ENCODE measurements at places on chromosomes 4 and X.

DNA sequence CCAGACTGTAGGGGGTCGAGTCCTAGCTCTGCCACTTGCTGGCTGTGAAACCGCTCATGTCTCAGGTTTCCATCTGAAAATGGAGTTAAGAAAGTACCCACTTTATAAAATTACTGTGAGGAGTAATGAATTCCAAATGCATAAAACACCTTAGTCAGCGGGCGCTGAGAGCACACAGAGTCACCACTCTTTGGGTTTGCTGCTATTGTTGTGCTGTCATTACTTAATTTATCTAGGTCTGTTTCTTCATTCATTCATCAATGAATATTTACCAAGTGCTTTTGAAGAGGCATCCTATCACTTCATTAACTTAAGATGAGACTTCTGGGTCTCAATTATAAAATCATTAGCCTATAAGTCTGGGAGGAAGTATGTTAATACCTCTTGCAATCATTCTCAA is 317.3 kb downstream of the FBXW7 start:
- no peaks in the 10 kb centered on the region for H3K27me3 ChIP-seq
- H3K36me3 ChIP-seq, result no peaks in the 10 kb centered on the region
- no peak overlapping the region for H3K4me3 ChIP-seq
- H3K27ac ChIP-seq, result no peak overlapping the region

- no peaks in the 10 kb centered on the region for H3K36me3 ChIP-seq
- H3K4me3 ChIP-seq, result no peak overlapping the region
- DNase-seq, result no peak
- no peaks in the 10 kb centered on the region for H3K27me3 ChIP-seq
- H3K4me1 ChIP-seq, result no peaks in the 10 kb centered on the region
Measured at GRCh38 chrX:110012818-110013485, 10.0 kb downstream of the TMEM164 start.

- no peak overlapping the region for H3K4me3 ChIP-seq
- no peak overlapping the region for H3K27ac ChIP-seq
- no peaks in the 10 kb centered on the region for H3K36me3 ChIP-seq
- no peaks in the 10 kb centered on the region for H3K4me1 ChIP-seq
- DNase-seq, result no peak
Measured at GRCh38 chr4:186807808-186808629, 84.4 kb upstream of the FAT1 start.

GRCh38 chr4:6449746-6450369 is 22.6 kb downstream of the PPP2R2C start:
- H3K4me3 ChIP-seq, result no peak overlapping the region
- no peak overlapping the region for H3K27ac ChIP-seq
- DNase-seq, result no peak

- no peaks in the 10 kb centered on the region for H3K4me1 ChIP-seq
- no peak overlapping the region for H3K27ac ChIP-seq
- DNase-seq, result no peak
- no peak overlapping the region for H3K4me3 ChIP-seq
- H3K27me3 ChIP-seq, result no peaks in the 10 kb centered on the region
Measured at GRCh38 chrX:85907316-85907715, 140.0 kb downstream of the CHM start.

- no peak overlapping the region for H3K4me3 ChIP-seq
- DNase-seq, result no peak
- H3K27me3 ChIP-seq, result no peaks in the 10 kb centered on the region
- H3K36me3 ChIP-seq, result no peaks in the 10 kb centered on the region
- H3K27ac ChIP-seq, result no peak overlapping the region
Measured at GRCh38 chr4:111230265-111230664, 607.4 kb upstream of the PITX2 start.

DNA sequence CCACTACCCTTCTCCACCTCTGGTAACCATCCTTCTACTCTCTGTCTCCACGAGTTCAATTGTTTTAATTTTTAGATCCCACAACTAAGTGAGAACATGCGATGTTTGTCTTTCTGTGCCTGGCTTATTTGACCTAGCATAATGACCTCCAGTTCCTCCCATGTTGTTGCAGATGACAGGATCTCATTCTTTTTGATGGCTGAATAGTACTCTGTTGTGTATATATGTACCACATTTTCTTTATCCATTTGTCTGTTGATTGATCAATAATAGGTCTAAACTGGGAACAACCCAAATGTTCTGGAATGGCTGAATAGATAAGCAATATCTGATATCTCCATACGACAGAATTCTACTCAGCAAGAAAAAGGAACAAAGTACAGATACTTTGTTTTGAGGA is 67.2 kb downstream of the DIPK2B start:
- H3K27ac ChIP-seq, result no peak overlapping the region
- no peak overlapping the region for H3K4me3 ChIP-seq
- H3K4me1 ChIP-seq, result no peaks in the 10 kb centered on the region
- no peaks in the 10 kb centered on the region for H3K27me3 ChIP-seq

GRCh38 chr4:125928652-125929051 is 613.9 kb downstream of the FAT4 start:
- H3K27ac ChIP-seq, result no peak overlapping the region
- H3K27me3 ChIP-seq, result no peaks in the 10 kb centered on the region
- H3K4me3 ChIP-seq, result no peak overlapping the region
- no peaks in the 10 kb centered on the region for H3K4me1 ChIP-seq

DNA sequence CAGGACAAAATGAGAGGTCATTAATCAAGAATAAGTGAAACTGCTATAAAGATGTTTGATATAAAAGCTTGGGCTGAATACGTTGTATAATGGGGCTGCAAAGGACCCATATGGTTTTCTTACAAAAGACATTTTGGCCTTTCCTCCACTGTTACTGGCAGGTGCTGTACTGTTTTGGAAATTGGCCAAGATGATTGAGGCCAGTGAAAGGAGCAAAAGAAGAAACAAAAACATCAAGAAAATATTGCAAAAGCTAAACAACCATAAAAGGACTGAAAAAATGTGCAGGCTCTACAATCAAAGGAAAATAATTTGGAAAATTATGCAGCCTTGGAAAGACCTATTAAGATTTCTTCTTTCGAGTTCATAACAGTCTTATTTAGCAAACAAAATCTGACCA is 222.2 kb upstream of the PPP1R2C start:
- H3K27ac ChIP-seq, result no peak overlapping the region
- H3K4me3 ChIP-seq, result no peak overlapping the region
- DNase-seq, result no peak
- H3K36me3 ChIP-seq, result no peaks in the 10 kb centered on the region

GRCh38 chrX:15505101-15505500 is 4.5 kb downstream of the BMX start:
- no peak for DNase-seq
- no peaks in the 10 kb centered on the region for H3K4me1 ChIP-seq
- H3K27me3 ChIP-seq, result no peaks in the 10 kb centered on the region
- no peak overlapping the region for H3K4me3 ChIP-seq
- H3K36me3 ChIP-seq, result no peaks in the 10 kb centered on the region
- no peak overlapping the region for H3K27ac ChIP-seq

GRCh38 chr4:56181140-56181953 is 205.9 kb downstream of the AASDH start:
- H3K4me1 ChIP-seq, result peaks cover 3% of the 10 kb centered on the region
- no peaks in the 10 kb centered on the region for H3K27me3 ChIP-seq
- no peaks in the 10 kb centered on the region for H3K36me3 ChIP-seq
- H3K4me3 ChIP-seq, result no peak overlapping the region
- DNase-seq, result no peak

DNA sequence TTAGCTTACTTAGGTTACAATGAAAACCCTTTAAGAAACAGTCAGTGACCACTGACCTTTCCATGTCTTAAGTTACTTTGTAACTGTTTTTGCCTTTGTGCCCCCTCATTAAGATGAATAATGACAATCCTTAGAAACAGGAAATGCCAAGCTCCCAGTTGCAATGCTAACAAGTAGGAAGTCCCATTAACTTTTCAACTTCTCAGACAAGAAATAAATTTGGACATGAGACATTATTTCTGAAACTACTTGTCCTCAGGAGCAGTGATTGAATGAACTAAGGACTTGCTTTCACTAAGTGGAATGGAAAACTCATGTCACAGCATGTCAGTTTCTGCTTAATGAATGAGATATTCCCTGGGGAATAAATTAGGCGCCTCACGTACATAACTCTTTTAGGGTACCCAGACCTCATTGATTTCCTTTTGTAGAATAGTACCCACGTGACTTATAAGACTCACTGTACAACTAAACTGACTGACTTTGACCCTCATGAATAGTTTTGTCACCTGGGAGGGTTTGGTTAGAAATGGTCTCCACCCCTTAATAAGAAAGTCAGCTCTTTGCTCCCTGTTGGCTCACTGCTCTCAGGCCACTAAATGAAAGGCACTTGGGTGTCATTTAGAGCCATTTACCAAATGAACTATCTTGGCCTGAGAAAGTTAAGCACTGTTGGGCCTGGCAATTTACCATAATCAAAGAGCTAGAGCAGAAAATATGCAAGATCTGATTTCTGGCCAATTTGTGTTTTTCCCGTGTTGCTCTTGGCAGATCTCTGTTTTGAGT is 383.9 kb downstream of the RPA4 start:
- H3K27me3 ChIP-seq, result no peaks in the 10 kb centered on the region
- H3K27ac ChIP-seq, result no peak overlapping the region
- DNase-seq, result no peak
- no peaks in the 10 kb centered on the region for H3K36me3 ChIP-seq
- H3K4me1 ChIP-seq, result no peaks in the 10 kb centered on the region

- no peaks in the 10 kb centered on the region for H3K27me3 ChIP-seq
- DNase-seq, result no peak
- H3K36me3 ChIP-seq, result no peaks in the 10 kb centered on the region
- no peak overlapping the region for H3K4me3 ChIP-seq
Measured at GRCh38 chr4:163663454-163664225, 169.2 kb downstream of the TMA16 start.

DNA sequence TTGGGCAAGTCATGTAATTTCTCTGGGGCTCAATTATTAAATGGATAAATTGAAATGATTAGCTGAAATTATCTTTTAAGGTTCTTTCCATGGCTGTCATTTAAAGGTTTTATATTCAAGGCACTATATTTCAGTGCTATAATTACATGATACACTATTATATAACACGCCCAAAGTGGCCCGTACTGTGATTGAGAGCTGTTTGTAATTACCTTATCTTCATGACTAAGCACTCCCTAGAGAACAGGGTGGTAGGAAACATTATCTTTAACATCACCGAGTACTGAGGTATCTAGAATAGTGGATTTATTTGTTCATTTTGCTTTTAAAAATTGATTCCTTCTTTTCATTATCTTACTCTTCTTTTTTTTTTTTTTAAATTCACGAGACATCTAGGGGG is 79.0 kb downstream of the DIAPH2 start:
- H3K4me3 ChIP-seq, result no peak overlapping the region
- no peaks in the 10 kb centered on the region for H3K4me1 ChIP-seq
- no peaks in the 10 kb centered on the region for H3K27me3 ChIP-seq
- DNase-seq, result no peak
- no peaks in the 10 kb centered on the region for H3K36me3 ChIP-seq

GRCh38 chrX:134907302-134907701 is 83.5 kb upstream of the SMIM10 start:
- H3K4me3 ChIP-seq, result no peak overlapping the region
- H3K36me3 ChIP-seq, result no peaks in the 10 kb centered on the region
- H3K4me1 ChIP-seq, result no peaks in the 10 kb centered on the region
- no peak for DNase-seq

DNA sequence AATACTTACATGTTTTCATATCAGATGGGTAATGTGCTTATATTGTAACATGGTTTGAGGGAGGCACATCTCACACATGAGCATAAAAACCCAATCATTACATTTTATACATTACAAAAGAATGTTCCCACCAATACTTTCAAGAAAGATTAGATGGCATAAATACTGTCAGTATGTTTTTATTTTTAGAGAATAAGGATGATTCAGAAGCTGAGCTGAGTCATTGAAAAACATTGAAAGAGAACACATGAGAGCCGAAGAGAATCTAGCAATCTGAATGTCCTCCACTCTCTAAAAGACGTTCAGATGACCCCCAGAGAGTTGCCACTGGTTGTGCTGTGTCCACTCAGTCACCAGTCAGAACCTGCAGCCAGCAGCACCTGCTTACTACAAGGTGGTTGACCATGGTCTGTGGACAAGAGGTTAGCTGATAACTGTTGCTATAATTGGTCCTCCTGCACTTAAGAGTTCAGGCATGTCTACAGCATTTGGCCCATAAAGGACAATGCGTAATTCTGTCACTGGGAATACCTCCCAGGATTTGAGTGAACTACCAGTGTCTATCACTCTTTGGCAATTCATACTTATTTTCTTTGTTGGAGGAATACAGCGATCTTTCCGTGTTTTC is 382.2 kb upstream of the IGFBP7 start:
- H3K4me1 ChIP-seq, result no peaks in the 10 kb centered on the region
- H3K4me3 ChIP-seq, result no peak overlapping the region
- no peaks in the 10 kb centered on the region for H3K36me3 ChIP-seq
- H3K27me3 ChIP-seq, result no peaks in the 10 kb centered on the region

DNA sequence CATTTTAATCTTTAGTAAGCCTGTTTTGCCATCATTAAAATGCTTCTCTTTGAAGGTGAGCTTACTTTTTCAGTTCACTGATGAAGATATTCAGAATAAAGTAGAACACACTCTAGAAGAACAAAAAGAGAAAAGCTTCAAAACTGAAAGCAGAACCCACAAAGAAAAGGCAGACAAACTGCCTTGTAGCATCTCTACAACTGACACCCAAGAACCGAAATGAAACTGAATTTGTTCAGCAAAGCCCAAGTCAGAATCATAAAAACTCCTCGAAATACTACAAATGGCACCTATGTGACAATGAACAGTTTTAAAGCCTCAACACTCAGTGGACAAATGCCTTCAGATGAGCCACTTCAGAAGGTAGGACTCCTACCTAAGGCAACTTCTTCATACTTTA is 83.6 kb downstream of the MAML3 start:
- H3K36me3 ChIP-seq, result no peaks in the 10 kb centered on the region
- no peak overlapping the region for H3K27ac ChIP-seq
- no peak for DNase-seq
- H3K4me1 ChIP-seq, result peaks cover 6% of the 10 kb centered on the region
- H3K4me3 ChIP-seq, result no peak overlapping the region
- no peaks in the 10 kb centered on the region for H3K27me3 ChIP-seq

- H3K36me3 ChIP-seq, result no peaks in the 10 kb centered on the region
- no peaks in the 10 kb centered on the region for H3K4me1 ChIP-seq
- H3K4me3 ChIP-seq, result no peak overlapping the region
- H3K27me3 ChIP-seq, result no peaks in the 10 kb centered on the region
- H3K27ac ChIP-seq, result no peak overlapping the region
- DNase-seq, result no peak
Measured at GRCh38 chrX:112211459-112211858, 128.9 kb upstream of the TRPC5 start.

- no peak overlapping the region for H3K27ac ChIP-seq
- DNase-seq, result peak; percentile 24
- no peaks in the 10 kb centered on the region for H3K27me3 ChIP-seq
Measured at GRCh38 chr4:149370785-149371420, 444.7 kb downstream of the IQCM start.

All from testis (tissue), 5 donors.